Suprapubic skin (tissue), 4 donors: ENCODE measurements at places on chromosomes 7 and 10.

DNA sequence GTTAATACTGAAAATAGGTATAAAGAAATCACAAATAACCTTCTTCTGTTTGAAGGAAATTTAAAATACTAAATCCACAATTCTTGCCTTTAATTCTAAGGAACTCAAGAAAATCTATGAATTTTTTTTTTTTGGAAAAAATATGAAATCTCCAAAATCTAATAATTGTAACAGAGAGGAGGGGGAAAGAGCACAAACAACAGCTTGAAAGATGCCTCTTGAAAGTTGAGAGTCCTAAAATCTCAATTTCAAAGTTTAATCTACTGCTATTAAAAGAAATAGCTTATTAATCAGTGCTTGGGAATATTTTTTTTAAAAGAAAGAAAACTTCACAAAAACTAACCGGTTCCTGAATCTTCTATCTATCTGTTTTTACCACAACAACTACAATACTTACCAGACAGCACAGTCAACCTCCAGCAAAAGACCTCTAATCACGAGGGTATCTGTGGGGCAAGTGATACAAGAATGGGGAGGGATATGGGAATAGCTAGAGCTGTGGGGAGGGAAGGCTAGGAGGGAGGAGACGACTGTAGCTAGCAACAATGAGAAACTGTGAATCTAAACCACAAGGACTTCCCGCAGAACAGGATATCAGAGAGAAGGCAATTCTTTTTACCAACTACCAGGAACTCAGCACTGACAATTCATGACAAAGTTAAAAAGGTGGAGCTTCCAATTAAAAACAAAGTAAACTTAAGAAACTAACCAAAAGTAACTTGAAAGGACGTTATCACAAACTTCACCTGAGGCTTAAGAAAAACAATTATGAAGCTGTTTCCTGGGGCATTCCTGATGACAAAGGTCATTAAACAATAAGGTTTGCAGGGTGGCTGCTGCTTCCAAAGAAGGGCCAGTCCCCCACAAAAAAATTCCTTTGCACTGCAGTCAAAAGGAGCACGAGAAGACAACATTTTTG, at the start of gene USP54:
TSS of gene USP54 (minus strand) at position 462 of the 919 bp plus-strand sequence. CDS start 15,684 bp downstream, outside the sequence.
- peak within 1 kb of the TSS; percentile 27 for H3K4me3 ChIP-seq
- no peaks in the 10 kb centered on the region for H3K36me3 ChIP-seq
- H3K27ac ChIP-seq, result peak within 1 kb of the TSS; percentile 61
- H3K27me3 ChIP-seq, result no peaks in the 10 kb centered on the region

DNA sequence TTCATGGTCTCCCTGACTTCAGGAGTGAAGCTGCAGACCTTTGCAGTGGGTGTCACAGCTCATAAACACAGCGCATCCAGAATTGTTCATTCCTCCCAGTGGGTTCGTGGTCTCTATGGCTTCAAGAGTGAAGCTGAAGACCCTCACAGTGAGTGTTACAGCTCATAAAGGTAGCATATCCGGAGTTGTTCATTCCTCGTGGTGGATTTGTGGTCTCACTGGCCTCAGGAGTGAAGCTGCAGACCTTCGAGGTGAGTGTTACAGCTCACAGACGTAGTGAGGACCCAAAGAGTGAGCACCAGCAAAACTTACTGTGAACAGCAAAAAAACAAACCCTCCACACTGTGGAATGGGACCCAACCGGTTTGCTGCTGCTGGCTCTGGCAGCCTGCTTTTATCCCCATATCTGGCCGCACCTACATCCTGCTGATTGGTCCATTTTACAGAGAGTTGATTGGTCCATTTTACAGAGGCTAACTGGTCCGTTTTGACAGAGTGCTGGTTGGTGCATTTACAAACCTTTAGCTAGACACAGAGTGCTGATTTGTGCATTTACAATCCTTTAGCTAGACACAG, 308.8 kb downstream of the PTPRN2 start:
- H3K27me3 ChIP-seq, result peaks cover 3% of the 10 kb centered on the region
- no peak overlapping the region for H3K4me3 ChIP-seq
- no peaks in the 10 kb centered on the region for H3K4me1 ChIP-seq
- no peaks in the 10 kb centered on the region for H3K36me3 ChIP-seq

DNA sequence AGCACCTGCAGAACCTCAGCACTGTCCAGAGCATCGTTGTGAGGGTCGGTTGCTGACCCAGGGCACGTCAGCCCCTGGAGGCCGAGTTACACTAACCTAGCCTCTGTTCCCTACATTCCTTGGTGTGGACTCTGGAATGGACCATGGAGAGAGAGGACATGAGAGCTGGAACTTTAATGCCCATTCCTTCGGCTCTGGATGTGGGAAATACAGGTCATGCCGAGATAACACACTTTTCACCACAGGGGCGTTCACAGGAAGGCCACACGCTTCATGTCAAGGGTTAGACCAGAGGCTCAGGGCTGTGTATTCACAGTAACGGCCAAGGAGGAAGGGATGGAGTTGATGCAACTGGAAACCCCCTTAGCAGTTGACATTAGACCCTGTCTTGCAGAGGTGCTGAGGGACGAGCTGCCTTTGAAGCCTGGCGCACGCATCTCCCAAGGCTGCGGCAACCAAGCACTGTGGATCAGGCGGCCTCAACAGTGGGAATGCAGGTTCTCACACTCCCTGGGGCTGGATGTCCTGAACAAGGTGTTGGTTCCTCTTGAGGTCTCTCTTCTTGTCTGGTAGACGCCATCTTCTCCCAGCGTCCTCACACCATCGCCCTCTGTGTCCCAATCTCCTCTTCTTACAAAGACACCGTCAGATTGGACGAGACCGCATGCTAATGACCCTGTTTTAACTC, 245.2 kb downstream of the KLF6 start:
- H3K27me3 ChIP-seq, result no peaks in the 10 kb centered on the region
- no peaks in the 10 kb centered on the region for H3K36me3 ChIP-seq
- no peak for DNase-seq
- H3K27ac ChIP-seq, result peak overlapping the region; percentile 67

- peaks cover 16% of the 10 kb centered on the region for H3K4me1 ChIP-seq
- DNase-seq, result peak; percentile 53
- no peaks in the 10 kb centered on the region for H3K27me3 ChIP-seq
These were observed 102.1 kb downstream of the FOXL3 start for GRCh38 chr7:391961-392524.

- peaks cover 9% of the 10 kb centered on the region for H3K4me1 ChIP-seq
- no peak overlapping the region for H3K27ac ChIP-seq
- H3K36me3 ChIP-seq, result peaks cover 24% of the 10 kb centered on the region
- H3K4me3 ChIP-seq, result no peak overlapping the region
These were observed 184.2 kb downstream of the SRPK2 start for GRCh38 chr7:105204520-105204919.

DNA sequence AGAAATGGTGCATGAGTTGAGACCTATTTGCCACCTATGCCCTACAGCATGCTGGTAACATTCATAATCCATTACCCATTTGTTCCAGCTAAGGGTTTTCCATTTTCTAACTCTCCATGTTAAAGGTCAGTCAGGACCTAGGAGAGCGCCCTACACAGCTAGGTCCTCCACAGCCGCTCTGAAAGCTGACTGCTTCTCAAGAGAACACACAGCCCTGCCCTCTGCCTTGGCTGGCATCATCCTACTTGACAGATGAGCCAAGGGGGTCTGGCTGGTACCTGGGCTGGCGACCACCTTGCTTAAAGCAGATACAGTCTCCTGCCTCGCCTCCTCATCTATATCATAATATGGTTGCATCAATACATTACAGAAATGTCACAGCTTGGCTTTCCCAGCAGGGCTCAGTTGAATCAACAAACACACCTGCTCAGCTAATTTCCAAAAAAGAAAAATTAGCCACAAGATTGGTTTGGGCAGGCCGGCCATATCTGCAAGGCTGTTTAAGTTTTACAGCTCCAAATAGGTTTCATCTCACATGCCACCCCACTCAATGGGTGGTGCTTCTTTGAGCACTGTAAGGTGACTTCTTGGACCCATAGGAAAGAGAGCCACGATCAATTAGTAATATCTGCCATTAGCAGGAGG, 17.3 kb downstream of the TLL2 start:
- no peaks in the 10 kb centered on the region for H3K36me3 ChIP-seq
- no peak overlapping the region for H3K27ac ChIP-seq
- H3K4me3 ChIP-seq, result no peak overlapping the region
- H3K27me3 ChIP-seq, result peaks cover 11% of the 10 kb centered on the region

DNA sequence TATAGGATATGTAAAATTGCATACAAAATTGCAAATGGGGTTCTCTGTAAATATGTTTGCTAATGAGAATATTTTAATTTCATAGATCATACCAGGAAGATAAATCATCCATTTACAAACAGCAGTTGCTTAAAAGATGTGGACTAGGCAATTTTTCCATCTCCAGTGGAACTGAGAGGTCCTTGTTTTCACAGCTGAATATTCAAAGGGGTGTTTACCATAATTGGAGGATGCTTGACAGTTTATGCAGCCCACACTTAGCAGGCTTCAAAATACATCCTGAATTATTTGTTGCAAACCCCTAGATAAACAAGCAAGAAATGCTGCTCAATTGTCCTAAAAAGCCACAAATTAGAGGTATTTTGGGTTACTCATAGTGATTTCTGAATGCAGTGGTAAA, 69.9 kb downstream of the ADARB2 start:
- no peaks in the 10 kb centered on the region for H3K4me1 ChIP-seq
- DNase-seq, result no peak
- no peaks in the 10 kb centered on the region for H3K36me3 ChIP-seq
- peaks cover 10% of the 10 kb centered on the region for H3K27me3 ChIP-seq

DNA sequence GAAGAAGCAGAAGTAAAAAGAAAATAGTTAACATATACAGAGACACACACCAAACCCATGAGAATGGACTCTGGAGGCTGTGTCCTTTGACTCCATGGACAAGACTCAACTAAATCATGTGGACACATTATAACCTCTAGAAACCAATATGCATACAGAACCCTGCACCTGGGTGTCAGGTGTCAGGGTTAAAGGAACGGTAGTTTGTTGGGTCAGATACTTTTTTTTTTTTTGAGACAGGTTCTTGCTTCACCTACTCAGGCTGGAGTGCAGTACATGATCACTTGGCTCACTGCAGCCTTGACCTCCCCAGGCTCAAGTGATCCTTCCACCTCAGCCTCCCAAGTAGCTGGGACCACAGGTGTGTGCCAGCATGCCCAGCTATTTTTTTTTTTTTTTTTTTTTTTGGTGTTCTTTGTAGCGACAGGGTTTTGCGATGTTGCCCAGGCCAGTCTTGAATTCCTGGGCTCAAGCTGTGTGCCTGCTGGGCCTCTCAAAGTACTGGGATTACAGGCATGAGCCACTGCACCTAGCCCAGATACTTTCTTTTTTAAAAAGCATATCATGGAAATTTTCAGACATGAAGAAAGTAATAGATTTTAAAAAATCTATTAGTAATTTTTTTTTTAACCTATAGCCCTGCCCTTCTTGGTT, 31.3 kb downstream of the GALNT11 start:
- peaks cover 4% of the 10 kb centered on the region for H3K4me1 ChIP-seq
- H3K27me3 ChIP-seq, result no peaks in the 10 kb centered on the region
- no peak overlapping the region for H3K27ac ChIP-seq
- H3K36me3 ChIP-seq, result no peaks in the 10 kb centered on the region
- H3K4me3 ChIP-seq, result no peak overlapping the region
- DNase-seq, result no peak

- no peak overlapping the region for H3K27ac ChIP-seq
- H3K36me3 ChIP-seq, result no peaks in the 10 kb centered on the region
- no peaks in the 10 kb centered on the region for H3K27me3 ChIP-seq
These were observed 196.0 kb downstream of the RNLS start for GRCh38 chr10:88386821-88387773.

DNA sequence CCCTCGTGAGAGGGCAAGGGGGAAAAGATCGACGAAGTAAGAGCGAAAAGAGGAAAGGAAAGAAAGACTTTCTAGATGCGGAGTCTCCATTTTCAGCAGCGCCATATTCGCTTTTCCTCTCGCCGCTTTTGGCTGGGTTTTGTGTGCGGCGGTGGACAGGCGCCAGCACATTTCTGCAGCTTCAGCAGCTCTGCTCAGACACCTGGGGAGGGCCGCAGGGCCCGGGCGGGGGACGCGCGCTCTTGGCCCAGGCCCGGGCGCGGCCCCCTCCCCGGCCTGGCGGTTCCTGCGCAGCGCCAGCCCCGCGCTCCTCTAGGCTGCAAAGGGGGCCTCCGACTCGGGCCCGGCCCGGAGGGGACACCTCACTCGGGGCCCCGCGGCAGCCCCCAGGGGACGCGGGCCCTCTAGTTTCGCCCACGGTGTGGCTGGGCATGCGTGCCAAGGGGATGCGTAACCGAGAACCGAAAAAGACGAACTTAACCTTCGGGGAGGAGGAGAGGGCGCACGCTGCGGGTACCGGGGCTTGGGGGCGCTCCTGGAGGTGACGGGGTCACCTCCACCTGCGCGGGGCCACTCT, 34.5 kb upstream of the EBLN1 start:
- no peaks in the 10 kb centered on the region for H3K4me1 ChIP-seq
- H3K27me3 ChIP-seq, result no peaks in the 10 kb centered on the region
- peak overlapping the region; percentile 94 for H3K4me3 ChIP-seq

- H3K4me3 ChIP-seq, result no peak overlapping the region
- H3K4me1 ChIP-seq, result peaks cover 19% of the 10 kb centered on the region
- no peak overlapping the region for H3K27ac ChIP-seq
- no peaks in the 10 kb centered on the region for H3K27me3 ChIP-seq
These were observed 127.3 kb downstream of the LHPP start for GRCh38 chr10:124588736-124589490.

GRCh38 chr7:127391591-127392181, 822 bp downstream of the ZNF800 start:
- H3K27me3 ChIP-seq, result no peaks in the 10 kb centered on the region
- H3K27ac ChIP-seq, result peak overlapping the region; percentile 98
- H3K4me1 ChIP-seq, result peaks cover 40% of the 10 kb centered on the region
- H3K36me3 ChIP-seq, result peaks cover 13% of the 10 kb centered on the region
- no peak for DNase-seq

GRCh38 chr10:31702005-31702404, 226.6 kb downstream of the ARHGAP12 start:
- H3K4me1 ChIP-seq, result peaks cover 60% of the 10 kb centered on the region
- H3K4me3 ChIP-seq, result no peak overlapping the region

DNA sequence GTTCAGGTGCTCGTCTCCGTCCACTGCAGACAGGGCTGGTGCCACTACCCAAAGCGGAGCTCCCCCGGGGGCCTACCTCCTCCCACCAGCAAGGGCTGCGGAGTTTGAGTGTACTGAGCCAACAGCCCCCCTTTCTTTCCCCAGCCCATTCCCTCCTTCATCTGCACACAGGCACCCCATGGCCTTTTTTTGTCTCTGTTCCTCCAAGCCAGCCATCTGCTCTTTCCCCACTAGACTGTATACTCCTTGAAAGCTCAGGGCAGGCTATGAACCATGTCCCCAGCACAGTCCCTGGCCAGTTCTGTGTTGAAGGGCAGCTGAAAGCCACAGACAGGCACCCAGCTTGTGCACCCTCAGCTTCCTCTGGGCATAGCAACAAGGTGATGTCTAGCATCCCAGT, 99.4 kb downstream of the ZMIZ1 start:
- no peak for DNase-seq
- no peak overlapping the region for H3K27ac ChIP-seq
- H3K4me1 ChIP-seq, result peaks cover 14% of the 10 kb centered on the region
- H3K4me3 ChIP-seq, result no peak overlapping the region
